Myocyte (in vitro differentiated cells): ENCODE measurements at places on chromosomes 1 and 21. TPM values are rescaled to one million over a fixed set of nuclear protein-coding genes. Genes with fewer than 3 reads are reported as not detected.

DNA sequence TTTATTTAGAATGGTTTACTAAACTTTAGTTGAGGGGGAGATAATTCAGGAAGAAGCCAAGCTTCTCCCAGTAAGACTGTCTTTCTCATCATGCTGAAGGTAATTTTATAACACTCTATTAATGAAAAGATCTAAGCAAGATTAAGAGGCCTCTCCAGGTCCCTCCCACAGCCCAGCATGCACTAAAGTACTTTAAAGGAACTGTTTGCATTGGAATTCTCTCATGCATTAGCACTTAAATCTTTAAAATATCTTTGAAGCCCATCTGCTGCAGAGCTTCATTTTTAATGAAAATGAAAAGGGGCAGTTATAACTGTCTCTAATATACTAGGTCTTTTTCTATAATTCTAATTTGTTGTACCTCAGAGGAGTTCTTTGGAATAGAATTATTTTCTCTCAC, 1379.1 kb upstream of the ADGRL4 start:
- no peak for DNase-seq

GRCh38 chr1:204989266-204990058, 53.5 kb upstream of the CNTN2 start:
- peak; percentile 62 for DNase-seq

- DNase-seq, result no peak
Measured at GRCh38 chr1:32256473-32257226, 5.6 kb downstream of the LCK start.

DNA sequence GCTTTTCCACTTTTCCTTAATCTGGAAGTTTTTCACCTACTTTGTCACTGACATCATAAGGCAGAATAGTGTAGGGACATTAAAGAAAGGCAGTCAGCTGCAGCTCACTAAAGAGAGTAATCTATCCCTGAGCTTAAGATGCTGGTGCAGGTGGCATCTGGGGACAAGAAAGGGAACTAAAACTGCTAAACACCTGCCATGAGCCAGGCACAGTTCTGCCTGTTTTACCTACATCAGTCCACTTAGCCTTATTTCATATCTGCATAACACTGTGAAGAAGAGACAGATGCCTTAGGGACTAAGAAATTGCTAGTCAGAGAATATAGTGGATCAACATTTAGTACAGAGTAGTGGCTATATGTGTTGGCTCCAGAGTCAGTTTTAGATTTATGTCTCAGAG, 88.1 kb downstream of the GPATCH2 start:
- DNase-seq, result no peak

The EPHB2 gene
- total RNA-seq, result 4.2 and 9.5 TPM in 2 replicates

- no peak for DNase-seq
Measured at GRCh38 chr1:26156285-26157038, 2.4 kb upstream of the FAM110D start.

- DNase-seq, result no peak
Measured at GRCh38 chr1:3511856-3512255, 57.4 kb downstream of the ARHGEF16 start.

- DNase-seq, result no peak
Measured at GRCh38 chr21:45549626-45550463, 7.6 kb upstream of the SLC19A1 start.

DNA sequence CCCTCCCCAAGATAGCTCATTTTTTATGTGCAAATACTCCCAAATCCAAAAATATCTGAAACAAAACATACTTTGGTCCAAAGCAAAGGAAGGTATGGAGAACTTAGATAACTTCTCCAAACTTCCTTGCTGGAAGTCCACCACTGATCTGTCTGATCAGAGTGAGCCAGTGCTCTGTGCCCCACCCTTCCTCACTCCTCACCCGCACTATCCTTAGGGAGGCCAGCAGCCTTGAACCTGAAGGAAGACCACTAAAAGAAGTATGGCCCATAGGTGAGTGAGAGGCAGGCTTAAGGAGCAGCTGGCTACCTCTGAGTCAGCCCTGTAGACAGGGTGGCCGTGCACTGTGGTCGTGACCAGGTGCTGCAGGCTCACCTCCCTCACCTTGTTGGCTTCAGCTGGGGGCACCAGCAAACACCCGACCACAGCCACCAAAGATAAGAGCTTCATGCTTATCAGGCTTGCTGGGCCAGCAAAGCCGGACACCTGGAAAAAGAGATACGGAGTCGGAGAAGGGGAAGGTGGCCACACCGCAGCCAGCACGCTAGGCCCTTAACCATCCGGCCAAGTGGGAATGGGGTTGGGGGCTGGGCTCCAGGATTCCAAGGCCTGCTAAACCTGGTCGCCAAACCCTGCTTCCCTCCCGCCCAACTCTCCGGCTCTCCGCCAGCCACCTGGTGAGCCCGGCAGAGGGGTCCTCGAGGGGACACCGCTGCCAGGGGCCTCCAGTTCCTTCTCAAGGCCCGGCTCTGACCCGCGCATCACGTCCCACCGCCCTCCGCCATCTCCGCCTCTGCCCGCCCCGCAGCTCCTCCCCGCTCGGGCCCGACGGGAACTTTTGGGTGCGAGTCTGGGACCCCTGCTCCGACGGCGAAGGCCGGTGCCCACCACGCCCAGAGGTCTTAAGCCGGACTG, 543 bp downstream of the TMEM9 start:
- no peak for DNase-seq

DNA sequence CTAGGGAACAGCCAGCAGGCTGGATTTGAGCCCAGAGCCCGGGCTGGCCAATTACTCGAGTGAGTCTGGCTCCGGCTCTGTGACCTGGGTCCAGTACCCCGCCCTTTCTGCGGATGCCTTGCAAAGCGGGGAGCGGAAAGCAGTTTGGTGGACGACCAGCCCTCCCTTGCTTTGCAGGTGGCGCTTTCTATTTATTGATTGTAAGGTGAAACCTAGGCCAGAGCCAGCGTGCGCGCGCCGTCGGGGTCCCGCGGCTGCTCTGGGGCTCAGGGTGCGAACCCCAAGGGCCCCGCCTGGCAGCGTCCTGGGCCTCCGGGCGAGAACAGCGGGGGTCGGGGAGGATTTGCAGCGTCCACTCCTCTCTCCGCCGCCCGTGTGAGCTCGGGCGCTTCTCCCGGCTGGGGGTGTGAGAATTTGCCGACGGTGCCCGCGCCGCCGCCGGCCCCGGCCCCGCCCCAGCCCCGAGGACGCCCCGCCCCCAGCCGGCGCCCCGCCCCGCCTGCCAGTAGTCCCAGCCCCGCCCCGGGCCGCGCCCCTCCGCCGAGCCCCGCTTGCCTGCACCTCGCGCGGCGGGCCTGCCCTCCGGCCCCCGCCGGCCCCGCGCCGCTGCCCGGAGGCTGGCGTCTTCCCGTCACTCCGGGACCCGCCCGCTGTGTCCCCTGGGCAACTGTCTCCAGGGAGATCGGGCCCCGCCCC, 37.6 kb downstream of the PIK3CD start:
- peak; percentile 68 for DNase-seq

DNA sequence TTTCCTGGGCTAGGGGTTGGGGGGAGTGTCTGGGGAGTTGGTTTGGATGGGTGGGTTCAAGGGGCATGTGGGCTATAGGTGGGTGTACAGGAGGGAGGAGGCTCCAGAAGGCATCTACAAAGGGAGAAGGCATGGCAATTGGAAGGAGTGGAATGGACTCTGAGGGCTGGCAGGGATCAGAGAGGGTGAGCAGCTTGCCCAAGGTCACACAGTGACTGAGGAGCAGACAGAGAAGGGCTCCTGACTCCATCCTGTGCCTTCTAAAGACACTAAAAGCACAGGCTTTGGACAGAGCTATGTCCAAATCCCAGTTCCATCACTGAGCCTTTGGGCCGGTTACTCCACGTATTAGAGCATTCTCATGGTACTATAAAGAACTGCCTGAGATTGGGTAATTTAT, 151.8 kb downstream of the PTPRU start:
- no peak for DNase-seq
